EL (cell line): ENCODE measurements at places on chromosomes 1 and 21.

DNA sequence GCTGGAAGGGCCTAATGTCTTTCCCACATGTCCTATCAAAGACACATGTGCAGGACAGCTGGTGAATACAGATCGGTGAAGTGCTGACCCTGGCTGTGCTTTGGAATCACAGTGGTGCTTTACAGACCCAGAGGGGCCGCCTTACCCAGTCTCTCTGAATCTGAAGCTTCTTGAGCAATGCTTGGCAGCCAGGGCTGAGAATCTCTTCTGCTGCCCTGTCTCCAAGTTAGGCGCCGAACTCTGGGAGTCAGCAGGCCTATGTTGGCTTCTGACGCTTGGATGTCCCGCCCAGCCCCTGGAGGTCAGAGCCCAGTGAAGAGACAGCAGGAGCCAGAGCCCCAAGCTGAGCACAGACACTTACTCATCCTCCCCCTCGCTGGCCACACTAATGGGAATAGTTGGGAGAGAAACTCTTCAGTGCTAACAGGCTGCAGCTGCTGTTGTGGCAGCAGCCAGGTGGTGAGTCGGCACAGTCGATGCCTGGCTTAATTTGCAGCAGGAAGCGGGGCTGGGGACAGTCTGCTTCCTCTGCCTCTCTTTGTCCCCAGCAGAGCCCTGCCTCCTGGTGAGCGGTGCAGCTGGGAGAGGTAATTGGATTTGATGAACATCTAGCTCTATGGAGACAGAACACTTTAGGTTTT is 68.1 kb downstream of the URB2 start:
- peak; percentile 67 for DNase-seq

- no peak for DNase-seq
Observed at GRCh38 chr1:84968101-84968500, 28.8 kb downstream of the MCOLN2 start.

GRCh38 chr1:58859769-58860485 is 76.1 kb upstream of the JUN start:
- no peak for DNase-seq

DNA sequence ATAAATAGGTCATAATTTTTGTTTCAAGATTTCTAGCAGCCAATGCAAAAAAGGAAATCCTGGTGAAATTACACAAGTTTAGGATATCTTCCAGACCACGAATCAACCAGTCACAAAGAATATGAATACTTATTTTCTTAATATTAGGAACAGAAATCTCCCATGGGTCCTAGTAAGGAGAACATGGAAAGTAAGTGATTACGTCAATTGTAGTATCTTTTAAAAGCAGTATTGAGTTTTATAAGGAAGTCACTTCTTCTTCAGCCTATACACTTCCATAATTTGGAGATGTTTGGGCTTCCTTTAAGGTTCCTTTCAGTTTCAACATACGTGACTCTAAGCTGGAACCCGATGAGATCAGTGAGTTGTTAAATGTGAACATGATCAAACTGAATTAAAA is 534.5 kb downstream of the USP25 start:
- DNase-seq: no peak

DNA sequence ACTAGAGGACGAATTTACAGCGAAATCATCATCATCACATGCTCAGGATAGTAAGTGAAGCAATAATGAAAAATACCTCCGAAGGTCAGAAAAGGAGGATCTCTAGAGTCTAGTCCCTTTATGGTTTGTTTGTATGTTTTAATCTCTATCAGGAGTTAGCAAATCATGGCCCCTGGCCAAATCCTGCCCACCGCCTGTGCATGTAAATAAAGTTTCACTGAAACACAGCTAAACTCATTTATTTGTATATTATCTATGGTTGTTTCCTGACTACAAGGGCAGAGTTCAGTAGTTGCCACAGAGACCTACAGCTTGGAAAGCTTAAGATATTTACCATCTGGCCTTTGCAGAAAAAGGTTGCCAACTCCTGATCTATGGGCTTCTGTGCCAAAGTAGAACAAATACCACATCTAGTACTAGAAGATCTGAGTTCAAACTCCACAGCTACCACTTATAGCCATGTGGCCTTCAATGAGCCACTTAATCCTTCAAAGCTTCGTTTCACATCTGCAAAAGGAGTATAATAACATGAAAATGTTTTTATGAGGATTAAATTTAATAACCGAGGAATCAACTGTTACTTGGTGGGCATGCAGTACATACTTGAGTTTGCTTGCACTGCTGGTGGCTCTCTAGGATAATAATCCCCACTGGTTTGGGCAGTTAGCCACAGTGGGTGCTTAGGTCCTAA is 94.0 kb upstream of the KIF26B start:
- no peak for DNase-seq

GRCh38 chr1:173861731-173862145 is 6.1 kb downstream of the GAS5 start:
- peak; percentile 53 for DNase-seq

DNA sequence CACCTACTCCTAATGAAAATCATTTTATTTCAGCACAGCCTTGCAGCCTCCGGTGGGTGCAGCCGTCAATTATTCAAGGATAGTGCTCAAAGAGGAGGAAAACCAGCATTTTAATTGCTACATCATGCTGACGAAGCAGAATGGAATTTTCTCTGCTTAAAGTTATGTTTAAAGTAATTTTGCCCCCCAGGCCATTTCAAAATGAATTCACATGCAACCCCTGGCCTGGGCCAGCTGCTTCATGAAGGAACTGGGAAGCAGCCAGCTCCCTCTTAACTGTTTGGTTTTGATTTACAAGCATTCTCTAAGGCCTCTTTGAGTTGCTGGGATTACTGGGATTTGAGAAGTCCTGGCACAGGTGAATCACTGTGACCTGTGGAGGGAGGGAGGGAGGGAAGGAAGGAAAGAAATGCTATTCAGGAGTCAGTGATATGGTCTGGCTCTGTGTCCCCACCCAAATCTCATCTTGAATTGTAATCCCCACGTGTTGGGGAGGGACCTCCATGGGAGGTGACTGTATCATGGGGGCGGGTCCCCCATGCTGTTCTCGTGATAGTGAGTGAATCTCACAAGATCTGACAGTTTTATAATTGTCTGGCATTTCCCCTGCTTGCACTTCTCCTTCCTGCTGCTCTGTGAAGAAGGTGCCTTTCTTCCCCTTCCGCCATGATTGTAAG is 66.0 kb downstream of the PGBD5 start:
- peak; percentile 94 for DNase-seq

DNA sequence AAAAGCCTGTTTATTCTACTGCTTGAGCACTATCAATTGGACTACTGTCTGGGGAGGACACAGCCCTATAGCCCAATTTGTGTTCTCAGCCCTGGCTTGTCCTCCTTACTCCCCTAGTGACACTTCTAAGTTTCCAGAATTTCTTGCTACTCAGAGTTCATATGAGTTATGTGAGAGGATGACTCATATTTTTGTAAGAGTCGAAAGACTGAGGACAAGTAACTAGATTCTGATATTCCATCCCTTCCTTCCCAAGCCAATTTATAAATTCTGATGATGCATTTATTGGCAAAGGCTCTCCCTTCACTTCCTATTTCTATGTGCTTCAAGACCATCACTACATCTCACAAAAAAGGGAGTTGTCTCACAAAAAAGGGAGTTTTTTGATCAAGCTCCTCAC is 422.2 kb upstream of the DEPDC1 start:
- DNase-seq: no peak

DNA sequence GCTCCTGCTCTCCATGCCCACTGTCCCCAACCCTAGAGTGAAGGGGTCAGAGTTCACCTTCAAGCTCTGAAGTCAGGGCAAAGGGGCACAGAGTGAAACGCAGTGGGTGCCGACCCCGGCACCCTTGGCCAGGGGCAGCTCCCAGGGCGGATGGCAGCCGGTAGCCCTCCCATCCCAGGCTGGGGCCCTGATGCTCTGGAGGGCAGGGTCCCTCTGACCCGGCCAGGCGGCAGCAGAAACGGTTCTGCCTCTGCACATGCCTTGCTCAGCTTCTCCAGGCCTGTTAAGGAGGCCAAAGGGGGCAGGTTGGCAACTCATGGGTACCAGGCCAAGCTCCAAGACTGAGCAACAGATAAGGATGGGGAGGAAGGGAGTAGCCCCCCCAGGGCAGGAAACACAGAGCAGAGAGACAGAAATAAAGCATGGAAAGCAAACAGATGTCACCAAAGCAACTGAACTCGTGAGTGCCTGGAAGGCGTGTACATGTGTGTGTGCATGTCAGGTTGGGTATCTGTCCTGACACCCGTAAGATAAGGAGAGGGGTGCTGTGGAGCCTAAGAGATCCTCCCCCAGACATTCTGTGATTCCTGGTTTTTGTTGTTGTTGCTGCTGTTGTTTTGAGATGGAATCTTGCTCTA is 112.3 kb upstream of the IFFO2 start:
- no peak for DNase-seq

GRCh38 chr21:16619281-16619680 is 889.5 kb downstream of the USP25 start:
- no peak for DNase-seq

GRCh38 chr1:93328809-93329760 is 16.6 kb upstream of the DR1 start:
- DNase-seq: peak; percentile 47

- peak; percentile 99 for DNase-seq
Observed at GRCh38 chr1:201713086-201713810, 115.7 kb upstream of the IPO9 start.

DNA sequence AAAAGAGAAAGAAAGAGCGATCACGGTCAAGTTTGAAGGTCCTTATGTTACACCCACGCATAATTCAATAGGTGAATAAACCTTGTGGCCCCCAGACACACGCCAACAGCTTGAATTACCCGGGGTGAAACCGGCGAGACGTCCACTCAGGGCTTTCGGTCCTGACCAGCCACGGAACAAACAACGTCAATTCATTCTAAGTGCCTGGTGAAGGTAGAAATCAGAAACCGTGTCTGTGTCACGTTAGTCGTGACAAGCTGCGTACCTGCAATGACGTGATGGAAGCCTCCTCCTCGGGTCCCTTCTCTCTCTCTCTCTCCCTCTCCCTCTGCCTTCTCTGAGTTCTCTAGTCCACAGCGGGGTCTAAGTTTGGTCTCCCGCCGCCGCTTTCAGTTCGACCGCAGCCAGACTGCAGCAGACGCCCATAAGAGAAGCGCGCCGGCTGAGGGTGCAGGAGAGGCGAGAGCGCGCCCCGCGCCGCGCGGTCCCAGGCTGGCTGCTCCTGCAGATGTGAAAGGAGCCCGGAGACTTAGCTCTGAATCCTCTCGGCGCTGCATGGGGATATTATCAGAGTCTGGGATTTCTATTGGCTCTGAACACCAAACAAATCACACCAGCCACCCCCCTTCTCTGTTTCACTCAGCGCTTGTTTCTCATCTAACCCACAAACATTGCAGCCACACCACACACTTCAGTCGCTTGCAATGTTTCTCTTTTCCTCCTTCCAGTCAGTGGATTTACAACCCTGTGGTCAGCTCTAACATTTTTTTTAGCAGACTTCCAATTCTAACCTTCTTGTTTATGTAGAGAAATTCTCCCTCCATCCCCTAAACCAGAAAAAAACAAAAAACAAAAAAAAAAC is at the start of gene GREM2:
TSS of gene GREM2 (minus strand) at position 537 of the 862 bp plus-strand sequence. CDS start 118,680 bp downstream, outside the sequence.
- peak; percentile 84 for DNase-seq

GRCh38 chr1:175870217-175870616 is 126.8 kb upstream of the TNR start:
- no peak for DNase-seq

GRCh38 chr1:178496410-178497135 is at the start of gene CLEC20A:
TSS of gene CLEC20A (minus strand) at chr1:178496964. CDS start at chr1:178496939, 25 bp downstream.
- DNase-seq: no peak

DNA sequence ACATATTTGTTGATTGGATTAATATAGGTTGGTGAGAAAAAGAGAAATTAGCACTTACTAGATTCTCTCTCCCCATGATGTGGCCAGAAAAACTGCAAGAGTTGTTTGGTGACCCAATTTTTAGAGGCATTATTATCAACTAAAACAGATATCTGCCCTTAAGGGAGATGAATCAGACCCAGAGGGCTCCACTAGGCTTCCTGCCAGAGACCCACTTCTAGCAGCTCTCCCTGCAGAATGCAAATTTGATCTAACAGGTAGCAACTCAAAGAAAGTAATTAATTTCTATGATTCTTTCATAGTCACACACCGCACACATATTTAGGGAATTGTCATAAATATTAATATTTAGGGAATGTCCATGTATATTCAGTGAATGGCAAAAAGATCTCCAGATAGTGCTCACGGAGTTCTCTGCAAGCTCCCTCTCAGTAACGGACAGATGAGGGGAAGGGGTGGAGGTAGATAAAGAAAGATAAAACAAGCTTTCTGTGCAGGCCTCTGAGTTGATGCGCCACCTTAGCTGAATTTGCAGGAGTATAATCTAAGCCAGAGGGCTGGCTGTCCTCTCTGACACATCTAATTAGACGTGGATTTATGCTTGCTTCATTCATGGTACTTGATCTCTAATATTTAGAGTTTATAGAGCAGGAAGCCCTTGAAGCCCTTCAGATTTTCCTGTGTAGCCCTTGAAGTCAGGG is 84.1 kb upstream of the CCDC190 start:
- DNase-seq: peak; percentile 43

- no peak for DNase-seq
Observed at GRCh38 chr1:209403921-209404320, 179.6 kb upstream of the CAMK1G start.

GRCh38 chr1:28716336-28716735 is 20.4 kb upstream of the YTHDF2 start:
- DNase-seq: no peak

- no peak for DNase-seq
Observed at GRCh38 chr1:18569251-18569650, 61.4 kb upstream of the PAX7 start.

DNA sequence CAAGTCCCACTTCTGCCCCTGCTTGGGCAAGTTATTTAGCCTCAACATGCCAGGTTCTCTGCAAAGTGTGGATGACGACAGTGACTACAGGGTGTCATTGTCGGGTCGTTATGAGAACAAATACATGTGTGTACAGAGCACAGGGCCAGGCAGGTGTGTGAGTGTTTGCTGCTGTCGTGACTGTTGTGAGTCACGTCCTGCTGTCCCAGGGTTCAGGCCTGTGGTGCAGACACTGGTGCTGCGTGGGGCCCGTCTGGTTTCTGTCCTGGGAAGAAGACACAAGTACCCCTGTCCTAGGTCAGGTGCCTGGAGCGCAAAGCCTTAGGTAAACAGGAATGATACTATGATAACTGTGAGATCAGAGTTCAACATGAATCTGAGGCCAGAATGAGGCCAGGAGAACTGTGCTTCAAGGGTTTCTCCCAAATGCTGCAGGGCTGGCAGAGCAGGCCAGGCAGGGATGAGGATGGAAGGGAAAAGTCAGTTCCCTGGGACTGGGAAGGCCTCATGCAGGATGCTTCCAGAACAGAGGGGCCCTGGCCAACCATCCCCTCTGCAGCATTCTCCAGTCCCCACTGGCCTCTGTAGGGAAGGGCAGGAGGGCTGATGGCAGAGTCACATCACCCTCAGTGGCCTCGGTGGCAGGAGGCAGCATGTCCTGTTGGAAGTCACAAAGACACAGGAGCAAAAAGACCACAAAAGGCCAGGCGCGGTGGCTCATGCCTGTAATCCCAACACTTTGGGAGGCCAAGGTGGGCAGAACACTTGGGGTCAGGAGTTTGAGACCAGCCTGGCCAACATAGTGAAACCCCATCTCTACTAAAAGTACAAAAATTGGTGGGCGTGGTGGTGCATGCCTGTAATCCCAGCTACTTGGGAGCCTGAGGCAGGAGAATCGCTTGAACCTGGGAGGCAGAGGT is 15.7 kb downstream of the GPR157 start:
- DNase-seq: no peak
